ENCODE measurements at places on chromosomes 5 and 9.

GRCh38 chr9:107740088-107740980, 250.8 kb upstream of the KLF4 start:
- no peak for DNase-seq

DNA sequence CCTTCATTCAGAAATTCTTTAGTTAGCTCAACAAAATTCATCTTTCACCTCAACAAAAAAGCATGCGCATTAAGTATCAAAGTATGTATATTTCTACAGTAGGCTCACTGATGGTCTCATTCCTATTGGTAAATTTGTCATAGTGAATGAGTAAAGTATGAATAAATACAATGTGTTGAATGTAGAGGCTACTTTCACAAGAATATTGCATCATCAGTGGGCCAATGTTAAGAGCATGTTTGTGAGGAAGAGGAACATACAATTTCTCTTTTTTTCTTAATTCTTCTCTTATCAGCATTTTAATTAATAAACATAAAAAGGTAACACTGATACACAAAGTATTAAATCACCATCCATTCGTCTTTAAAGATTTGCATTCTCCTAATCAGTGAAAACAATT, 505.1 kb downstream of the CETN3 start:
- DNase-seq, result no peak

GRCh38 chr5:94675965-94676618, 57.6 kb downstream of the SLF1 start:
- no peak for DNase-seq

- no peak for DNase-seq
Measured at GRCh38 chr9:18849890-18850677, 182.9 kb downstream of the SAXO1 start.

DNA sequence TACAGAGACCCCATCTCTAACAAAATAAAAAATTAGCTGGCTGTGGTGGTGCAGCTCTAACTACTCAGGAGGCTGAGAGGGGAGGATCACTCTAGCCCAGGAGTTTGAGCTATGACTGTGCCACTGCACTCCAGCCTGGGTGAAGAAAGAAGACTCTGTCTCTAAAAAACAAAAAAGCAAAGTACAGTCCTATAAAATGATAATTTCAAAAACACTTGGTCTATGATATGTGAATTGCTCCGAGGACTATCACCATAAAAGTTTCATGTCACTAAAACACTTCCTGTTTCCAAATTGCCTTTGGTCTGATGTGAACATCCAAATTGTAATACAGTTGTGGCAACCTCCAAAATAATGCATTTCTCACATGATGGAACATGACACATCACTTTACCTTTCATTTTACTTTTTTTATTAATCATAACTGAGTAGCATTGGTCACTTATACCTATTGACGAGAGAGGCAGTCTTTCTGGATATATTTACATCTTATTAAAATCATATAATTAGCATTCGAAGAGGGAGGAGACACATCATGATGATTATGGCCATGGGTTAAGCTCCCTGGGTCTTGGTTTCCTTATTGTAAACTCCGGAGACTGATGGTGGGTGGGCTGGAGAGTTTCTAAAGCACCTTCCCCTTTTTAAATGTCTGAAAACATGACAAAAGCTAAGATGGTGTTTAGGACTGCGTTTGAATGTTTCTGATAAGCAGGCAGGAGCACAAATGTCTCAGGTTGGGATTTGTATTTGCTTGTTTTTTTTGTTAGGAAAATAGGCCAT, 25.8 kb upstream of the CD180 start:
- DNase-seq, result no peak

GRCh38 chr5:116595498-116595897, 20.9 kb upstream of the SEMA6A start:
- DNase-seq, result no peak

DNA sequence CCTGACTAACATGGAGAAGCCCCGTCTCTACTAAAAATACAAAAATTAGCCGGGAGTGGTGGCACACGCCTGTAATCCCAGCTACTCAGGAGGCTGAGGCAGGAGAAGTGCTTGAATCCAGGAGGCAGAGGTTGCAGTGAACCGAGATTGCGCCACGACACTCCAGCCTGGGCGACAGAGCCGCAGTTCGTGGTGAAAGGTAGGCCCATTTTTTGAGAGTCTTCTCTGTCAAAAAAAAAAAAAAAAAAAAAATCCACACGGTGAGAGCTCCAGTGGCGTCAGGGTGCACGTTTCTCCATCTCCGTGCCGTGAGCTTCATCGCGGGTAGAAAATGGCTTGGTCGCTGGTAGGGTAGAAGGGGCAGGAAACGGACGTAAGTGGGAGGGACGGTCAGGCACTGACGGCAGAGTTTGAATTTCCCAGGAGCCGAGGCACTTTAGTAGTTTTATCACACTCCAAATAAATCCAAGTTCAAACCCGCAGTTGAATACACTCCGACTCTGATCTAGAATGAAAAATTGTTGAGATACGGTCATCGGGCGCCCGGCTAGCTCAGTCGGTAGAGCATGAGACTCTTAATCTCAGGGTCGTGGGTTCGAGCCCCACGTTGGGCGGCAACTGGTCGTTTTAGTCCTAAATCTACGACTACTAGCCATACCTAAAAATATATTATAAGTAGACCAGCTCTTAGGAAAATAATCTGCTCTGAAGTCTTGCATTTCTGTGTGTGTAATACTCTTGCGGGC, 2.4 kb upstream of the TRIM7 start:
- DNase-seq, result peak; percentile 80

- no peak for DNase-seq
Measured at GRCh38 chr9:77743386-77743785, 95.3 kb upstream of the GNA14 start.

- DNase-seq, result no peak
Measured at GRCh38 chr5:132057498-132058255, 2.8 kb upstream of the IL3 start.

- no peak for DNase-seq
Measured at GRCh38 chr5:148687871-148688270, 33.5 kb upstream of the HTR4 start.

- DNase-seq, result no peak
Measured at GRCh38 chr5:120137582-120137981, 326.5 kb upstream of the PRR16 start.

GRCh38 chr9:107467416-107467815, 22.2 kb downstream of the KLF4 start:
- DNase-seq, result no peak

GRCh38 chr5:1010641-1011046, 2.0 kb downstream of the NKD2 start:
- no peak for DNase-seq

DNA sequence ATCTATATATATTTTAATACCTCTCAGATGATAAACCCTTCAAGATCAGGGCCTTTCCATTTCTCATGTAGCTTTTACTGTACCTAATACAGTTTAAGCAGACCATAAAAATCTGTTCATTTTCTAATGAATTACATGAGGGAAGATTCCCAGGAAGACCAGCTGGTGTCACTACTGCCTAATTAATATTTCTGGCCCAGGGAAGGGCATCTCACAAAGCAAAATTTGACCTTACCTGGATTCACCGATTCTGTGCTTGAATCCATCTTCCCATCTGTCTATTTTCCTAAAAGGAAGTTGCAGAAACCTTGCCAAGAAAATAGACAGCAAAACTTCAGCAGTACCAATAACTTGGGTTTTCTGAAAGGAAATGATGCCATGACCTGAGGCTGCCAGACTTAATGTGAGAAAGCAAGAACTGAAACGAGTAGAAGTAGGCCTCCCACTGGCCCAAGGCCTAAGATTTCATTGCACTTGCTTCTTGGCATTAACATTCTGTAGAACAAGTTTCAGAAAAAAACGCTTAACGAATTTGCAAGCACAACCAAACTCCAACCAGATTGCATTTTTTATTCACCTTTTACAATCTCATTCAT, 83.0 kb upstream of the GLIS3 start:
- DNase-seq, result peak; percentile 5

GRCh38 chr5:107769519-107769918, 98.8 kb upstream of the EFNA5 start:
- no peak for DNase-seq

DNA sequence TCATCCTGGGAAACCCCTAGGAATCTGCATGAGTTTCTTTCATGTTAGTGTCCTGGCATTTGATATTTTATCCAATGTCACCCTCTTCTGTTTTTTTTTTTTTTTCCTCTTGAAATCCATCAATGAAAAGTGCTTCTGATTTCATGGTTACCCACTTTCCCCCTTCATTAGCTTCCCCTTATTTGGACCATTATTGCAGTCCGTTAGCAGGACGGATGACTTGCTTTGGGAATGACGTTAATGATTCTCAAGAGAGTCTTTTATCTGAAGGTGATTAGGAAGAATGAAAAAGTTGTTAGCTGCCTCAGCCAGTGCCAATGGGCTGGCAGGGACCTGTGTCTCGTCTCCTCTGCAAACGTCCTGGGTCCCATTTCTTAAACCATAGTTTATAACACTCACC, 134.7 kb downstream of the SEMA6A start:
- no peak for DNase-seq

- DNase-seq, result no peak
Measured at GRCh38 chr9:89609426-89610006, 4.7 kb downstream of the GADD45G start.

DNA sequence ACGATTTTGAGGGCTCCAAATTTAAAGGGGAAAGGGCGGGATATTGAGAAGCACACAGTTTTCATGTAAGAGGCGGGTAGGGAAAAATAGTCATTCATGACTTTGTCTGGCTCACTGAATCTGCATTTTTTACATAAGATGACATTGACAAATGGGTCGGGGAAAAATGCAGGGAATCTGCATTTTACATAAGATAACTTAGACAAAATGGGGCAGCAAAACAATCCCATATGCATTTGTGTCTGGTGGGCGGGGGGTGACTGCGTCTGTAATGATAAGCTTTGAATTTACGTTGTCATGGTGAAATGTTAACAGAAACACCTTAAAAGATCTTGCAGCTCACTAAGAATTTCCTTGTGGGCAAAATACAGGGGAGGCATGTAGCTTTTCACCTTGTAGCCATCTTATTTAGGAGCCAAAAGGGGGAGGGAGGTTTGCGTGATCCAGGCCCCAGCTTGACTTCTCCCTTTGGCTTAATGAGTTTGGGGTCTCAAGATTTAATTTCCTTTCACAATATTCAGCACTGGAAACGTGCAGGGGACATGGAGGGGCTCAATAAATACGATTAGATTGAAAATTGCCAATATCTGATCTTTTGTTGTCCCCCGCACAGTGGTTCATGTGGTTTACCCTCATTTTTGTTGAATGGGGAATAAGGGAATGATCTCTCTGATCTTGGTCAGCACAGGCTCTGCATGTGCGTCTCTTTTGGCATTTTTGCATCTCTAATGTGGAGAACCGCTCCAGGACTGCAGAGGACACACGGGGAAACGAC, 41.1 kb upstream of the GADD45G start:
- no peak for DNase-seq

- no peak for DNase-seq
Measured at GRCh38 chr5:145787996-145788395, 47.1 kb downstream of the PRELID2 start.

DNA sequence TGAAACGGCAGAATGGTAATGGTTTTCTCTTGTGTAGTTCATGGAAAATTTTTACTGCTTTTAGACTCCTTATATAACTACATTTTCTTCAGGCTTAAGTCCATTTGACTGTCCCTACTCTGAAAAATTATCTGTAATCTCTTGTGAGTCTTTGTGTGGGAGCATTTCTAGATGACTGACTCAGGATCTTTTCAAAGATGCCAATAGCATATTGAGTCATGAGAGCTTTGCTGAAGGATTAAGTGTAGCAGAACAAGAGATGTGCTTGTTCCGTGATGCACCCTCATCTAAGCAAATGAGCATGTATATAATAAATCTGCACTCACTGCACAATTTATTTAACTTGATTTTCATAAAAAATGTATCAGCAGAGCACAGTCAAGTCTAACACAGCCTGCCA, 298.7 kb upstream of the CDH6 start:
- no peak for DNase-seq

GRCh38 chr9:26955222-26955903, 849 bp upstream of the IFT74 start:
- no peak for DNase-seq

DNA sequence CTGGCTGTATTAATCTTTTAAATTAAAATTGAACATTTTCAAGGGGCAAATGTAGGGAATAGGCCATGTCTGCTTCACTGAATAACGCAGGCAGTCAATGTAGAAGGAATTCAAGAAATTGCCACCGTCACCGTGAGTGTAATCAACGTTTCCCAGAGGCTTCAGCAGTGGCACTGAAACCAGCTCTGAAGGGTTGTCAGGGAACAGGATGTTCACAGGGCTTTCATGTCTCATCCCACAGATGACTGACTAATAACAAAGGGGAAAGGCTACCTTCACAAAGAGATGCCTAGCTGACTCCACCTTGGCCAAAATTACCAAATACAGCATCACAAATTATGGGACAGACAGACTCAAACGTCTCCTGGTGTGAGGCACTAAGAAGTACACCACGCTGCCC, 70.4 kb upstream of the SIMC1 start:
- DNase-seq, result no peak

DNA sequence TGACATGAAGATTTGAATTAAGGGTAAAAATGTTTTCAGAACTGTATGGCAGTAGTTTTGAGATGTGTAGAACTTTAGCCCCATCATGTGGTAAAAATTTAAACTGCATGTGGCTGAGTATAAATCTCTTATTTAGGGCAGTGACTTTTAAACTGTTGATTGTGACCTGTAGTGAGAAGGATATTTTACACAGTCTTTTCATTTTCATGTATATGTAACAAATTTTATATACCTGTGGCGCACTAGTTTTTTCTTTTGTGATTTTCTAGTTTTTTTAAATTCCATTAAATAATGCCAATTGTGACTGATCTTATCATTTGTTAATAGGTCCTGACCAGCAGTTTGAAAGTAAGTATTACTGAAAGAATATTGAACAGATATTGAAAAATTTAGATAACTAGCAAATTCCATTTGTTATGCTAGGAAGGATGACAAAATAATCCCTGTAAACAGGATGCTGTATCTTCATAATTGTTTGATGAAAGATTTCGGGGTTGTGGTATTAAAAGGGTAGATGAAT, 47.2 kb downstream of the GPBP1 start:
- DNase-seq, result peak; percentile 68

DNA sequence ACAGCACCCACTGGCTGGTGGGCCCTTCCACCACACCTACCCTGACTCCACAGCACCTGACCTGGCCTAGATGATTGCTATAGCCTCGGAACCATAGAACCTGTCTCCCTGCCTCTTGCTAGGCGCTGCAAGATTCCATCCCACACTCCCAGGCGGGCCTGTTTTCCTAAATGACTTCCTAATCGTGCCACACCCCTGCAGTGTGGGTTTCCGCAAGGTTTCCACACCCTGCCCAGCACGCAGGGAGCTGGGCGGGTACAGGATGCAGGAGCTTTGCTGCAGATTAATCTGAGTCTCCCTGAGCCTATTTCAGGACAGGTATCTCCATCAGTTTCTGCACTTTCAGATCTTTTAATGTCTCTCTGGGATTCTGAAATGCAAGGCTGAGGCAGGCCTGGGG, 62.9 kb downstream of the SHB start:
- DNase-seq, result no peak

GRCh38 chr5:79474367-79475151, 39.4 kb downstream of the HOMER1 start:
- no peak for DNase-seq

GRCh38 chr9:126650404-126651341, 36.9 kb downstream of the LMX1B start:
- no peak for DNase-seq

GRCh38 chr9:113350937-113351336, 1.6 kb downstream of the BSPRY start:
- no peak for DNase-seq
